ENCODE measurements at places on chromosomes 3 and 15. TPM values are rescaled to one million over a fixed set of nuclear protein-coding genes. Genes with fewer than 3 reads are reported as not detected.

Gene CHRM5
- 0.63 TPM for total RNA-seq

Gene TMEM207
- total RNA-seq: not detected

Gene ZDHHC23
- total RNA-seq: 18.8 TPM

Gene MST1
- total RNA-seq: 10.6 TPM

Gene DNAH1
- 6.3 TPM for total RNA-seq

Gene ARL13B
- 14.7 TPM for total RNA-seq

Gene PLSCR2
- total RNA-seq: not detected

Gene STARD5
- 12.8 TPM for total RNA-seq

Gene PLA1A
- 0.31 TPM for total RNA-seq

Gene SMCO1
- total RNA-seq: not detected

Gene NIT2
- 26.3 TPM for total RNA-seq

Gene GREM1
- 2.8 TPM for total RNA-seq

Gene AHSG
- total RNA-seq: 0.63 TPM

Gene HYAL3
- total RNA-seq: 5.6 TPM

Gene SERINC4
- not detected for total RNA-seq

Gene KCNMB3
- total RNA-seq: 9.7 TPM

Gene GXYLT2
- total RNA-seq: 3.4 TPM

Gene TGM5
- total RNA-seq: not detected

Gene TMOD2
- total RNA-seq: 232 TPM

Gene DOCK3
- total RNA-seq: 60.7 TPM

Gene CSPG5
- total RNA-seq: 102 TPM

Gene GOLGA8G
- not detected for total RNA-seq

Gene KLHL6
- 0.63 TPM for total RNA-seq

Gene IGF1R
- total RNA-seq: 122 TPM

Gene NEK10
- total RNA-seq: 42.9 TPM

Gene MOBP
- 0.63 TPM for total RNA-seq

Gene PARL
- total RNA-seq: 21.6 TPM

Gene CHL1
- 1,059 TPM for total RNA-seq

Measured in parietal lobe (tissue), 2 donors.